CD4-positive, alpha-beta T cell (primary cell): ENCODE measurements at places on chromosomes 4 and X.
A peak's percentile ranks its signal among the peaks of the same experiment; 100 is the strongest.

GRCh38 chrX:2412131-2412530 is 88.6 kb downstream of the DHRSX start:
- DNase-seq = no peak
- no peaks in the 10 kb centered on the region for H3K27me3 ChIP-seq
- H3K4me3 ChIP-seq = no peak overlapping the region
- H3K36me3 ChIP-seq = peaks cover under 1% of the 10 kb centered on the region
- no peak overlapping the region for H3K27ac ChIP-seq

- no peak for DNase-seq
- no peaks in the 10 kb centered on the region for H3K4me1 ChIP-seq
- H3K27me3 ChIP-seq = no peaks in the 10 kb centered on the region
- no peaks in the 10 kb centered on the region for H3K36me3 ChIP-seq
These were observed 143.7 kb upstream of the SMIM10 start for GRCh38 chrX:134847133-134847532.

DNA sequence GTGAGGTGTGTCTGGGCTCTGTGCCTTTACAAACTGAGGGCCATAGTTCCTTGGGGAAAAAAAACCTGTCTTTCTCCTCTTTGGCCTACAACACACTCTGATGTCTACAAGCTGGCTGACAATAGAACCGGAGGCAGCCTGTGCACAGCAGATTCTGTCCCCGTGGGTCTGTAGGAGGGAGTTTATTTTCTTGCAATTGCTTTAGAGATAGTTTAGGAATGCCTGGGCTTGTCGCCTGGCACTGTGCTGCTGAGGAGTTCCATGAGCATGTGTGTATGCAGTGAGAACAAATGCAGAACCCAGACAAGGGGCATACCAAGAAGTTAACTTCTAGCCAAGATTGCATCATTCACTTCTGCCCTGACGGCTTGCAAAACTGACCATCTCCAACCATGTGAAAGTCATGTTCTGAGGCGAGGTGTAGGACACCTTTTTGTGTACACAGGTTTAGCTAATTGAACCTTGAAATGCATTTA is 54.1 kb downstream of the CCNI start:
- no peak for DNase-seq
- no peaks in the 10 kb centered on the region for H3K4me1 ChIP-seq
- no peak overlapping the region for H3K4me3 ChIP-seq
- H3K36me3 ChIP-seq = peaks cover 9% of the 10 kb centered on the region
- H3K27me3 ChIP-seq = no peaks in the 10 kb centered on the region
- no peak overlapping the region for H3K27ac ChIP-seq

DNA sequence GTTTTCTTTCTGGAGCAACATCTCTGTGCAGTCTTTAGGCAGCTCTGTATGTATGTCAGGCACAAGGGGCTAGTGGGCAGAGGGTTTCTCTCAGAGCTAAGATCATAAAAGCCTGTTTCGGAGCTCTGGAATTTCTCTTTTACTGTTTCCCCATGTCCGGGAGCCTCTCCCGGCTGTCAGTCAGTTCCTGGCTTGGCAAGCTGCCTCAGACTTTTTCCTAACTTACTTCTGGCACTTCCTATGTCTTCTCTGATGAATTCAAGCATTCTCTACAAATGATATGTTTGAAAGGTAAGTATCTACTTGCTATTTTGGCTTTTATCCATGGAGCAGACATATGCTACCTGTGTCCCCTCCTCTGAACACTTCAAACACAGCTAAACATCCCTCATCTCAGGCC is 129.3 kb upstream of the PGRMC2 start:
- no peaks in the 10 kb centered on the region for H3K36me3 ChIP-seq
- H3K4me1 ChIP-seq = no peaks in the 10 kb centered on the region
- no peak overlapping the region for H3K4me3 ChIP-seq
- no peak for DNase-seq
- H3K27ac ChIP-seq = no peak overlapping the region

- H3K4me3 ChIP-seq = no peak overlapping the region
- no peak for DNase-seq
- H3K36me3 ChIP-seq = no peaks in the 10 kb centered on the region
- no peaks in the 10 kb centered on the region for H3K4me1 ChIP-seq
- no peak overlapping the region for H3K27ac ChIP-seq
These were observed 135.5 kb downstream of the TMEM47 start for GRCh38 chrX:34521563-34521962.

DNA sequence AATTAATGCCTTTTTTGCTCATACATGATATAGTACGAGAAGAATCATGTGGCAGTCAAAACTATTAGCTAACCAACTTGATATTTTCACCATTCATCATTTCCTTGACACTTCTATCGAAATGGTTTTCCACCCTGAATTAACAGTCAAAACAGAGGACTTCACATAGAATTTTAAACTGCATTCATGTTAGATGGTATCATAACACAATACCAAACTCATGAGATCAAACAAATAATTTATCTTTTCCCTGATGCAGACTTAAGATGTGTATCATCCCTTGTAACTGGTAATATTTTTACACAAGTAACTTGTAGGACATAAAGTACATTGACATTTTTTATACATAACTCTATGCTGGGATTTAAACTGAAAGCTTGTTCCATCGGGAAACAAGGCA is 18.2 kb upstream of the ANTXR2 start:
- no peaks in the 10 kb centered on the region for H3K4me1 ChIP-seq
- no peaks in the 10 kb centered on the region for H3K27me3 ChIP-seq
- no peak for DNase-seq
- H3K27ac ChIP-seq = no peak overlapping the region
- no peaks in the 10 kb centered on the region for H3K36me3 ChIP-seq

DNA sequence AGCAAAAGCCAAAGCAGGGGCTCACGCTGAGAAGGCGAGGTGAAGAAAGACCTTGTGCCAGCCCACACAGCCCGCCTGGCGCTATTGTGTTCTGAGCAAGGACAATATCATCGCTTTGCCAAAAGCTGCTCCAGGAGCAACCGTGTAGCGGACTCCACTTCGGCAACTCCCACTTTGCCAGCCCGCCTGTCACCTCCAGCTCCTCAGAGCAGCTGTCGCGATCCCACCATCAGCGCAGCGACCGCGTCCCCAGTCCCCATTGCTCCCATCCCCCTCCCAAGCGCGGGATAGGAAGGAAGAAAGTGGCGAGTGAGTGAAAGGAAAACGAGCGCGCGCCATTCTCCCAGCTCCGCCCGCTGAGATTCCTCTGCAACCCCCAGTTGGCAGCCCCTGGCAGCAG is 759 bp downstream of the ZC4H2 start:
- H3K36me3 ChIP-seq = no peaks in the 10 kb centered on the region
- peak overlapping the region; percentile 74 for H3K4me3 ChIP-seq
- peak; percentile 33 for DNase-seq
- no peaks in the 10 kb centered on the region for H3K27me3 ChIP-seq
- peaks cover 14% of the 10 kb centered on the region for H3K4me1 ChIP-seq

- no peak overlapping the region for H3K27ac ChIP-seq
- no peaks in the 10 kb centered on the region for H3K36me3 ChIP-seq
- peaks cover 40% of the 10 kb centered on the region for H3K27me3 ChIP-seq
- peak overlapping the region; percentile 32 for H3K4me3 ChIP-seq
- DNase-seq = peak; percentile 21
- H3K4me1 ChIP-seq = peaks cover 40% of the 10 kb centered on the region
These were observed 12.9 kb downstream of the PPP2R3B start for GRCh38 chrX:373641-374471.

DNA sequence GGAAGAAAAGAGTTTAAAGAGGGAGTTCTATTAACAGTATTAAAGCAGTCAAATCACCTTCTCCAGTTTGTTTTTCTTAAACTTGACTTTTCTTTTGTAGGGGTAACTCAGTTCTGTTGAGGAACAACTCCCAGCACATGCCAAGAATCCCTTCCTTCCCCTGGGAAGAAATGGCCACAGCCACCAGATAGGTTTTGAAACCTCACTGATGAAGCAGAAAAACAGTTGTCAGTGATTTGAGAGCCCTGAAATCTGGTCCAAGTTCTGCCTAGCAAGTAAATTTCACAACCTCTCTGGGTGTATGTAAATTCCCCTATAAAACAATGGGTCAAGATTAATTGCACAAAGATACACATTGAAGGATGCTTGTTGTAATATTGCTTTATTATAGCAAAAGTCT is 167.1 kb downstream of the DHX15 start:
- H3K4me1 ChIP-seq = peaks cover 6% of the 10 kb centered on the region
- H3K36me3 ChIP-seq = no peaks in the 10 kb centered on the region
- H3K27me3 ChIP-seq = peaks cover 4% of the 10 kb centered on the region
- no peak for DNase-seq
- H3K27ac ChIP-seq = no peak overlapping the region
- H3K4me3 ChIP-seq = no peak overlapping the region

- no peak overlapping the region for H3K4me3 ChIP-seq
- peaks cover 29% of the 10 kb centered on the region for H3K4me1 ChIP-seq
- peaks cover 21% of the 10 kb centered on the region for H3K36me3 ChIP-seq
- H3K27me3 ChIP-seq = no peaks in the 10 kb centered on the region
- DNase-seq = no peak
- H3K27ac ChIP-seq = no peak overlapping the region
These were observed 2.3 kb upstream of the UVSSA start for GRCh38 chr4:1344696-1345095.

DNA sequence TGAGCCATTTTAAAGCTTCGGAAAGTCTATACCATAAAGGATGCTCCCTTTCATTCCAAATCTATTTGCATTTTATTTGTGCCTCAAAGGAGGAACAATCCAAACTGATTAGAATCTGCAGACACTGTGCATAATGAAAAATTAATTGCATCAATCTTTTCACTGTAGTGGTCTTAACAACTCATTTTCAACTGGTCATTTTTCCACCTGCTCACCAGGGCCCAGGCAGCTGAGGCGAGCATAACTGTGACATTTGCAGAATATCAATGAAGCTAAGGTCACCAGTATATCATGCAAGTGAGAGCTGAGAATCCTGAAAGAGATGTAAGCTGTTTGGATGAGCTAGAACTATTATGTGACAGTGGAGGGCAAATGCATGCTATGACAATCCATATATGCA is 387.3 kb upstream of the TECRL start:
- no peak overlapping the region for H3K27ac ChIP-seq
- no peaks in the 10 kb centered on the region for H3K27me3 ChIP-seq
- H3K4me3 ChIP-seq = no peak overlapping the region
- no peak for DNase-seq

DNA sequence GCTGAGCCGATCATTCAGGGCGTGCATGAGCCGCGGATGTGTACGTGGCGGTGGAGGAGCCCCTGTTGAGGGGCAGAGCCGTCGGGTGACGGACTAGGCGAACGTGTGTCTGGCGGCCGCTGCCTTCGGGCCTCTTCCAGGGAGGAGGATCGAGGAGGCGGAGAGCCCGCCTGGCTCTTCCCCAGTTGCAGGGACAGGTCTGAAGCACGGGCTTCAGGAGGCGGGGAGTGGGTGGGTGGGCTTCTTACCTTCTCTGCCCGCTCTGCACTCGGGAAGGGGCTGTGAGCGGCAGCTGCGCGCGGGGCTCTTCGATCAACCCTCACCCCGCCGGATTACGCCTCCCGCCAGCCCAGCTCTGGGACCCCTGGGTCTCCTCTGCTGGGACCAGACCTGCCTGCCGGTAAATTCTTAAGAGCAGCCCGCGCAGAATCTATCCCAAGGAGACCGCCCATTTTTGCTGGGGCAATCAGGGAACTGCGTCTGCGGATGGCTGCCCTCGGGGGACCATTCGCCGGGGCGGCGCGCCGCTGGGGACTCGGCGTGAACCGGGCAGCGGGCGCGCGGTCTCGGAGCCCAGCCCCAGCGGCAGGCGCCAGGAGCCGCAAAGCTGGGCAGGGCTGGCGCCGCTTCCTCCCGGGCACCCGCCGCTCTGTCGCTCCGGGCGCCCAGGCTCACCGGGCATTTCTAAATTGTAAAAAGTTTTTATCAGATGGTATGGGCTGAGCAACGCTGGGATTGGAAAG is 4.9 kb downstream of the PLAC8 start:
- peaks cover 21% of the 10 kb centered on the region for H3K36me3 ChIP-seq
- H3K27me3 ChIP-seq = no peaks in the 10 kb centered on the region
- peak; percentile 29 for DNase-seq
- H3K4me1 ChIP-seq = peaks cover 42% of the 10 kb centered on the region

DNA sequence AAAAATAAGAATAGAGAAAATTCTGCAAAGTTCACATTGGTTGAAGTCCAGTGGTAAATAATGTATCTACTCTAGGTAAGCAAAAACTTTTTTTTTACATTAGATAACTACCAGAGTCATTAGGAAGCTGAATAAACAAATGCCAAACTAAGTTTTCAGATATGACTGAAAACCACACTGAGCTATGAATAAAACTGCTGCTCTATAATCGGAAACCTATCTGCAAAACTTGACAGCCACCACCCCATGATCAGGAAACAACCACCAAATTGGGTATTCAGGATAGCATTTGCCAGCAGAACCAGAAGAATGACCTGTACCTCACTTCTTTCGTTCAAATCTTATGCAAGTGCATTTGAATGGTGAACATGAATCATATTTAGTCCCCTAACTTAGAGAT is 173.0 kb upstream of the TET2 start:
- no peak overlapping the region for H3K27ac ChIP-seq
- no peak overlapping the region for H3K4me3 ChIP-seq
- DNase-seq = no peak
- H3K36me3 ChIP-seq = no peaks in the 10 kb centered on the region

DNA sequence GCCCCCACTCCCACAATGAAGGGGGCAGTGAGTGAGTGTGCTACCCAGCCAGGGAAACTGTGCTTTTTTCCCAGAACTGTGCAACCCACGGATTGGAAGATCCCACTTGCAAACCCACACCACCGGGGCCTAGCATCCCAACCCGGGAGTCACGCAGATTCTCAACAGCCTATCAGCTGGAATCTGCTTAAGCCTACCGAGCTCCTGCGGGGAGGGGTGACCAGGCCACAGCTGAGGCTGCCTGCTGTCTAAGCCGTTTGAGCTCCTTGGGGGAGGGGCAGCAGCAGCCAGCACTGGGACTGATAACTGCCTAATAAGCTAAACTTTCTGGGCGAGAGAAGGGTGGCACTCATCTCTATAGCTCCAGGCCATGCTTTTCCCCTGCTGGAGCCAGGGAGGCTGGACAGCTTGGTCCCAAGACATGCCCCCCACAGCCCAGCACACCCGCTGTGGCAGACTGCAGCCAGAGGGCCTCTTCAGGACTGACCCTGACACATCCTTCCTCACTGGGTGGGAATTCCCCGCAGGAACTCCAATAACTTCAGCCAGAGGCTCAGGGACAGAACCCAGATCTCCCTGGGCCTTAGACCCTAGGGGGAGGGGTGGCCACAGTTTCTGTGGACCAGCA is 161.3 kb upstream of the MAGEB18 start:
- no peaks in the 10 kb centered on the region for H3K4me1 ChIP-seq
- H3K27me3 ChIP-seq = no peaks in the 10 kb centered on the region
- H3K27ac ChIP-seq = no peak overlapping the region

GRCh38 chrX:69616457-69617203 is 717 bp downstream of the EDA start:
- peaks cover 4% of the 10 kb centered on the region for H3K4me1 ChIP-seq
- H3K27ac ChIP-seq = no peak overlapping the region
- H3K4me3 ChIP-seq = peak overlapping the region; percentile 54
- DNase-seq = peak; percentile 6
- no peaks in the 10 kb centered on the region for H3K27me3 ChIP-seq
- no peaks in the 10 kb centered on the region for H3K36me3 ChIP-seq

GRCh38 chr4:183171484-183172267 is 72.6 kb downstream of the WWC2 start:
- no peak overlapping the region for H3K27ac ChIP-seq
- DNase-seq = no peak
- no peaks in the 10 kb centered on the region for H3K4me1 ChIP-seq
- H3K36me3 ChIP-seq = no peaks in the 10 kb centered on the region

GRCh38 chr4:20367446-20367845 is 115.7 kb downstream of the SLIT2 start:
- no peak overlapping the region for H3K4me3 ChIP-seq
- DNase-seq = no peak
- no peaks in the 10 kb centered on the region for H3K4me1 ChIP-seq
- no peaks in the 10 kb centered on the region for H3K27me3 ChIP-seq

- DNase-seq = no peak
- H3K36me3 ChIP-seq = no peaks in the 10 kb centered on the region
- no peaks in the 10 kb centered on the region for H3K27me3 ChIP-seq
- no peaks in the 10 kb centered on the region for H3K4me1 ChIP-seq
- H3K4me3 ChIP-seq = no peak overlapping the region
These were observed 134.8 kb downstream of the FRYL start for GRCh38 chr4:48645225-48645794.
